CD4-positive, CD25-positive, alpha-beta regulatory T cell (primary cell): ENCODE measurements at places on chromosomes 7 and 10. TPM values are rescaled to one million over a fixed set of nuclear protein-coding genes. Genes with fewer than 3 reads are reported as not detected.

Gene FAM25A
- polyA plus RNA-seq, result not detected

GRCh38 chr10:131692176-131692575, 208.6 kb upstream of the PPP2R2D start:
- H3K27me3 ChIP-seq, result no peaks in the 10 kb centered on the region
- DNase-seq, result no peak
- no peak overlapping the region for H3K27ac ChIP-seq
- H3K4me3 ChIP-seq, result no peak overlapping the region
- no peaks in the 10 kb centered on the region for H3K4me1 ChIP-seq

DNA sequence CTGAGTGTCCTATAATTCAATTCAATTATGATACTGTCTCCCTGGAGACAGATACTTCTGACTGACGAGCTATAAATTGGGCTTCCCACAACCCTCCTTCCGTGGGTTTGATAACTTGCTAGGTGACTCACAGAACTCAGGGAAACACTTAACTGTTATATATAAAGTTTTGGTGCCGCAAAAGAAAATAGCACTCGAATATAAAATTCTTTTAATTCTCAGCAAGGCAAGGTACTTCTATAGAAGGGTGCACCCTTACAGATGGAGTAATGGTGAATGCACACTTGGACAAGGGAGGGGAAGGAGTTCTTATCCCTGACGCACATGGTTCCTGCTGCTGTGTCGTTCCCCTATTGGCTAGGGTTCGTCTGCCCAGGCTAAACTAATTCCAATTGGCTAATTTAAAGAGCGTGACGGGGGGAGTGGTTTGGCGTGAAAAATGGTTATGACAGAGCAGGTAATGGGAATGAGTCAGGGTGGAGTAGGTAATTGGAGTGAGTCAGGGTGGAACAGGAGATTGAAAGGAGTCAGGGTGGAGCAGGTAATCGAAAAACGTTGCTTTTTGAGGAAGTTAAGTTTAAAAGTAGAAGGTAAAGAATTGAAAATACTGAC, 20.8 kb upstream of the GHITM start:
- no peaks in the 10 kb centered on the region for H3K36me3 ChIP-seq
- H3K27me3 ChIP-seq, result no peaks in the 10 kb centered on the region
- no peaks in the 10 kb centered on the region for H3K4me1 ChIP-seq
- no peak for DNase-seq
- H3K27ac ChIP-seq, result no peak overlapping the region

GRCh38 chr10:75645704-75646103, 214.3 kb downstream of the LRMDA start:
- H3K36me3 ChIP-seq, result no peaks in the 10 kb centered on the region
- no peak overlapping the region for H3K4me3 ChIP-seq
- no peak for DNase-seq
- no peaks in the 10 kb centered on the region for H3K27me3 ChIP-seq
- no peak overlapping the region for H3K27ac ChIP-seq

- H3K27ac ChIP-seq, result no peak overlapping the region
- no peaks in the 10 kb centered on the region for H3K27me3 ChIP-seq
- DNase-seq, result no peak
- H3K4me3 ChIP-seq, result no peak overlapping the region
- H3K4me1 ChIP-seq, result no peaks in the 10 kb centered on the region
Observed at GRCh38 chr7:151178236-151178635, 8.8 kb downstream of the ASB10 start.

GRCh38 chr7:129055294-129055816, 444 bp upstream of the TNPO3 start:
- H3K36me3 ChIP-seq, result peaks cover 9% of the 10 kb centered on the region
- no peak for DNase-seq
- H3K4me1 ChIP-seq, result peaks cover 43% of the 10 kb centered on the region
- peak overlapping the region; percentile 99 for H3K4me3 ChIP-seq

DNA sequence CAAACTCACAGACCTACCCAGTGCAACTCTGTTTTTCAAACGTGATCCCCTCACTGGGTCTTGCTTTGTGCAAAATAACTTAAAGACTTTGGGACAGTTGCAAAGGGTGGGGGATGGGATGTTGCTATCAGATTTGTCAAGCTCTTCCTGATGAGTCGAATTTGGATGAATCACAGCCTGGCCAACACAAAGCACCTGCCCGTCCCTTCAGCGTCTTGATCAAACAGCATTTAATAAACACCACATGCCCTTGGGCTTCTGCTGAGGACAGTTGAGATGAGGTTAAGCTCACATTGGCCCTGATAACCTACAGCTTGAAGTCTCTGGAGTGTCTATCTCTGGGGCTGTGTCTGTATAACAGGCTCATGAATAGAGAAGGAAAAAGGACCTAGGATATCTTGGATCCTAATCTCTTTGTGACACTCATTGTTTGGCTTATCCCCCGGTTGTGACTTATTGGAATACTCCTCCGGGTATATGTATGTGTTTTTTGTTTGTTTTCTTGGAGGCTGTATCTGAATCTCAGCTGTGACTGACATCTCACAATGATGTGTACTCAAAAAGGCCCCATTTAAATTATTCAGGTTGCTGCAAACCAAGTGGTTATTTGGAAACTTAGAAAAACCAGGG, 132.6 kb upstream of the NAMPT start:
- H3K27me3 ChIP-seq, result peaks cover 16% of the 10 kb centered on the region
- H3K4me3 ChIP-seq, result no peak overlapping the region
- no peaks in the 10 kb centered on the region for H3K4me1 ChIP-seq
- H3K36me3 ChIP-seq, result no peaks in the 10 kb centered on the region

GRCh38 chr7:19665399-19666008, 43.3 kb downstream of the POLR1F start:
- H3K27me3 ChIP-seq, result no peaks in the 10 kb centered on the region
- H3K4me3 ChIP-seq, result no peak overlapping the region
- no peaks in the 10 kb centered on the region for H3K36me3 ChIP-seq
- H3K27ac ChIP-seq, result no peak overlapping the region
- H3K4me1 ChIP-seq, result no peaks in the 10 kb centered on the region

DNA sequence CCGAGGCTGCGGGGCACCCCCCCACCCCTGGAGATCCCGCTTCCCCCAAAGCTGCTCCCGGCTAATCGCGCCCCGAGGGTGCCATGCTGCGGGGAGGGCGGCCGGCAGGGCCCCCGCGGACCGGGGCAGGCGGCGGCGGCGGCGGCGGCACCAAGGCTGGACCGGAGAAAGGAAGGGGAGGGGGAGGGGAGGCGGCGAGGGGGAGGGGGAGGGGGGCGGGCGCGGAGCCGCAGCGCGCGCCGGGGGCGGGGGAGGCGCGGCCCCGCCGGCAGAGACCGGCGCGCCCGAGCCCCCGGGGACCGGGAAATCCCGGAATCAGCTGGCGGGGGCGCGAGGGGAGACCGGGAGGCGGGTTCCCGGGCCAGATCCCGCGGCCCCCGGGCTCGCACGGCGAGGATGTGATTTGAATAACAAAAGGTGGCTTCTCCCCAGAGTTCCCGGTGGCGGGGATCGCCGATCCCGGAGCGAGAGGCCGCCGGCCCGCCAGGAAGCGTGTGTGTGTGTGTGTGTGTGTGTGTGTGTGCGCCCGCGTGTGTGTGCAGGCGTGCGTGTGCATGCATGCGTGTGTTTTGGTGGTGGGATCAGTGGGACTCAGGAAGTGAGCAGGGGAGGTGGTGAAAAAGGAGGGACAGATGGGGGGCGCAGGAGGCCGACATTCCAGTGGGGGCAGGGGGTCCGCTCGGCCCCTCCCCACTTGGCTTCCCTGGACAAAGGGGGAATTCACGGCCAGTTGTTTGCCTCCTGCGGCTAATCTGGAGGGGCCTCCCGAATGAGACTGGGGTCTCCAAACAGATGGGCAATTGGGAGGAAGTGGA, 99.5 kb downstream of the HIP1 start:
- peak overlapping the region; percentile 55 for H3K27ac ChIP-seq
- no peaks in the 10 kb centered on the region for H3K36me3 ChIP-seq
- H3K4me1 ChIP-seq, result peaks cover 22% of the 10 kb centered on the region
- peak; percentile 42 for DNase-seq
- no peaks in the 10 kb centered on the region for H3K27me3 ChIP-seq

- no peak overlapping the region for H3K27ac ChIP-seq
- no peaks in the 10 kb centered on the region for H3K4me1 ChIP-seq
- H3K4me3 ChIP-seq, result no peak overlapping the region
- no peaks in the 10 kb centered on the region for H3K27me3 ChIP-seq
- H3K36me3 ChIP-seq, result no peaks in the 10 kb centered on the region
Observed at GRCh38 chr10:31644931-31645633, 283.5 kb downstream of the ARHGAP12 start.

- no peak for DNase-seq
- peaks cover 4% of the 10 kb centered on the region for H3K4me1 ChIP-seq
- H3K36me3 ChIP-seq, result peaks cover 44% of the 10 kb centered on the region
- peak overlapping the region; percentile 17 for H3K27ac ChIP-seq
- no peaks in the 10 kb centered on the region for H3K27me3 ChIP-seq
Observed at GRCh38 chr10:102804382-102805055, 32.7 kb downstream of the CYP17A1 start.

DNA sequence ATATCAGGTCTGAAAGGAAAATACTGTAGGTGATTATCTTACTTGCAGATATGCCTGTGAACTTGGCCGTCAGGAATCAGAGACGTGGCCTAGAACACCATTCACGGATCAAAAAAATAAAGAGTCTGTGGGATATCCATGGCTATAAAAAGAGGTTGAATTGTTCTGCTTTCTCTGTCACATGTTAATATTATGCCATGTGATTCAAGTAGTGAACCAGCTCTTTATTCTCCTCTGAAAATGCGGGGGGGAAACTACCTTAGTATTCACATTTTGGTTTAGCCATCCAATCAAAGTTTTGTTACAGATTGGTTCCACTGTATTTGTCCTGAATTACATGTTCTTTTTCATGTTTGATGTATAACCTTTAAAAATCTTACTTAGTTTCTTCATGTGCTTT, 120.5 kb downstream of the CCNY start:
- H3K27ac ChIP-seq, result no peak overlapping the region
- no peak overlapping the region for H3K4me3 ChIP-seq
- peaks cover 31% of the 10 kb centered on the region for H3K4me1 ChIP-seq
- no peaks in the 10 kb centered on the region for H3K36me3 ChIP-seq
